Stimulated activated CD8-positive, alpha-beta memory T cell treated with anti-CD3 and anti-CD28 coated beads, Interleukin-2, amount 100 ng/mL, for 1 hour (primary cell): ENCODE measurements at places on chromosomes 1 and 21.

DNA sequence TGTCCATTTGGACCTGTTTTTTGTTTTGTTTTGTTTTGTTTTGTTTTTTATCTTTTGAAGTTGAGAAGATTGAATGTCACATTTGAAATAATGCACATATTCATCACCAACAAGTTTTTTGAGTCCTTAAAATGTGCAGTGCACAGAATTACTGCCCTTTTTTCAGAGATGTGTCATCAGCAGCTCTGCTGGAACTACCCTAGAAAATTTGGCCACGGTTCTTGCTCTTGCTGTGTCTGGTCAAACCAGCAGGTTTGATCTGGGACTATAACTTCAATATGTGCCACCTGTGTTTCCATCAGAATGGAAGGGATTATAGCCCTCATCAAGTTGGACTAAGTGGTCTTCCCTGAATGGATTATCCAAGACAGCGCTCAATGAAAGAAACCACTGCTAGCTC is 24.1 kb upstream of the CNN3 start:
- DNase-seq = no peak

DNA sequence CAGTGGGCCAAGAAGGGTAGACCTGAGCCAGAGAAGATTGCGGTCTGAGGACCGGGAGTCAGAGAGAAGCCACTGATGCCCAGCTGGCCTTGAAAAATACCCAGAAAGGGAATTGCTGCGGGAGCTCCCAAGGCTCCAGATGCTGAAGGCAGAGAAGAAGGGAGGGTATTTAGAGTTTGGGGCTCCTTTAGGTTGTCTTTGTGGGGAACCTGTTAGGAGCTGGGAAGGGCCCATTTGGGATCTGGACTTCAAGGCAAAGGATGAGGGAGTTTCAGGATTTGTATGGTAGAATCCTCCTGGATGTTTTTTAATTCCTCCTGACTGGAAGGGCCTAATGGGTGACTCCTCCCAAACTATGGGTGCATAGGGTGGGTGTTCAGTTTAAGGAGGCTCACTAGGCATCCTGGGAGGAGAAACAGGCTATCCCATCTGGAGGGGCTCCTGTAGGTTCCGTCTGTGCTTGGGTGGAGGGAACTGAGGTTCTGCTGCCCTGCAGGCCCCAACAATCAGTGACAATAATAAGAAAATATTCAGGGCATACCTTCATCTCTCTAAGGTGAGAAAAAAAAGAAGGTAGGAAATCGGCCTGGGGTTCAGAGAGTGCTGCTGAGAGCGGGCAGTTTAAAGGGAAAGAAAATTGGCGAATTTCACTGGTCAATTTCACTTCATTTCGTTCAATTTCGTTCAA is 5.1 kb downstream of the FOXD2 start:
- no peak for DNase-seq

GRCh38 chr1:114100148-114100547 is 53.5 kb downstream of the SYT6 start:
- no peak for DNase-seq

GRCh38 chr1:89125913-89126580 is at the start of gene GBP2:
Gene GBP2, minus strand, starts transcription at chr1:89126114. Its CDS starts 4,148 bp downstream, at chr1:89121966.
- DNase-seq = no peak

- no peak for DNase-seq
Observed at GRCh38 chr1:157095551-157095950, 4.1 kb downstream of the ETV3L start.

DNA sequence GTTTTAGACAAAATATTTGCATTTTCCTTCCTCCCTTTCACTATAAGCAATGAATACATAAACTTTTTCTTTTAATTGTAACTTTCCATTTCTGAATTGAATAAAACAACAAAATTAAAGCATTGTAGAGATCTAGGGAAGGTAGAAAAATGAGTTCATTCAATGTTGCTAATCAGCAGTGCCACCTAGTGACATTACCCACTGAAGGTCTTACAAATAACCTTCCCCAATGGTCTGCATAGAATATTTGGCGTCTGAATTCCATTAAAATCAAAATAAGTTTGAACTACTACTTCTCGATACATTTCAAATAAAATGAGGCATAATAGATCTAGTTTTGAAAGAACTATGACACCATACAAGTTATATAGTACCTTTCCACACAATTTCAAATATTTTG is 19.6 kb downstream of the FH start:
- no peak for DNase-seq

- DNase-seq = no peak
Observed at GRCh38 chr1:100354971-100355394, 2.7 kb downstream of the CDC14A start.

GRCh38 chr1:168468042-168468809 is 75.6 kb downstream of the XCL2 start:
- no peak for DNase-seq
